ENCODE measurements at places on chromosomes 16 and 17. TPM values are rescaled to one million over a fixed set of nuclear protein-coding genes. Genes with fewer than 3 reads are reported as not detected.

DNA sequence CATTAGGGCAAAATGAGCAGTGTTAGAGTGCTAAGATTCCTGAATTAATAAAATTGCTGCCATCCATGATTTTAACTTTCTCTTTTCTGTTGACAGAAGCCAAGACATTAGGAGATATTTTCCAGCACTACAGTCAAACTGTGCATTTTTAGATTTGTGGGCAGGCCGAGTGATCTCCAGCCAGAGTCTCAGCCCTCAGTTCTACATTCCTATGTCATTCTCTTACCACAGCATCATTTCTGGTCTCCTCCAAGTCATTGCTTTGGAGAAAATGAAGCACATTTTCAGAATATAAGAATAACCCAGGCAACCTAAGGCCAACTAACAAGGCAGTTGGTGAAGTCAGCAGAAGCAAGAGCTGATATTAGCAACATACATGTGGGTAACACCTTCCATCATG, 74.6 kb upstream of the NUDT7 start:
- DNase-seq: no peak
- H3K27ac ChIP-seq: no peak overlapping the region
- no peak overlapping the region for H3K4me3 ChIP-seq
- no peaks in the 10 kb centered on the region for H3K27me3 ChIP-seq
- H3K36me3 ChIP-seq: no peaks in the 10 kb centered on the region

- no peaks in the 10 kb centered on the region for H3K27me3 ChIP-seq
- H3K36me3 ChIP-seq: no peaks in the 10 kb centered on the region
- no peaks in the 10 kb centered on the region for H3K4me1 ChIP-seq
- no peak overlapping the region for H3K4me3 ChIP-seq
Observed at GRCh38 chr17:22435231-22435974, 743.1 kb downstream of the KCNJ18 start.

Gene CES3
- total RNA-seq: 0.23 TPM

GRCh38 chr17:82772026-82772425, 20.2 kb downstream of the TBCD start:
- no peak for DNase-seq
- H3K27me3 ChIP-seq: no peaks in the 10 kb centered on the region
- H3K4me3 ChIP-seq: no peak overlapping the region
- no peaks in the 10 kb centered on the region for H3K4me1 ChIP-seq

Gene E2F4
- total RNA-seq: 53.1 TPM

- H3K4me3 ChIP-seq: no peak overlapping the region
- no peaks in the 10 kb centered on the region for H3K27me3 ChIP-seq
- DNase-seq: no peak
- no peaks in the 10 kb centered on the region for H3K36me3 ChIP-seq
Observed at GRCh38 chr16:50515218-50515617, 33.0 kb upstream of the NKD1 start.

Gene CHP2
- total RNA-seq: 1.4 TPM

DNA sequence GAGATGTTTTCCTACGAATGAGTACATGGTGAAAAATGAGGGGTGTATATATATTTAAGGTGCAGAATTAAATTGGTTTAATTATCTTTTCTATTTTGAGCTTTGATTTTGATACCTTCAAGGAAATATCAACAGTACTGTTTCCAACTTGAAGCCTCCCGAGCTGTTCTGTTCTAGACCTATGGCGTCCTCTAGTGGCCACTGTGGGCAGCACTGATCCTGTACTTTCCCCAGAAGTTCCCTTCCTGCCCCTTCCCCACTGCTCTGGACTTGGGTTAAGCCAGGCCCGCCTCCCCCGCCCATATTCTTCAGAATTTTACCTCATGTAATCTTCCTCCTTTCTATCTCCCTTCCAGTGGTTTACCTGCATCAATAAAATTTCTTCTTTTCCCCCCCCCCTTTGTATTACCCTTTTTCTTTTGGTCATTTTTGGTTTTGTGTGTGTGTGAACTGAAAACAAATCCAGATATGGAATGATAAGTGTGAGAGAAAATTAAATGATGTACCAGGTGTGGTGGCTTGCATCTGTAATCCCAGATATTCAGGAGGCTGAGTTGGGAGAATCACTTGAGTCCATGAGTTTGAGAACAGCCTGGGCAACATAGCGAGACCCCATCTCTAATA, 1643.5 kb downstream of the TP53TG3F start:
- no peaks in the 10 kb centered on the region for H3K27me3 ChIP-seq
- DNase-seq: no peak
- no peaks in the 10 kb centered on the region for H3K4me1 ChIP-seq
- no peak overlapping the region for H3K4me3 ChIP-seq
- H3K27ac ChIP-seq: no peak overlapping the region

Gene SPECC1
- total RNA-seq: 38.6 TPM

GRCh38 chr16:57899771-57900661, 70.9 kb downstream of the CNGB1 start:
- no peak overlapping the region for H3K4me3 ChIP-seq
- H3K27me3 ChIP-seq: no peaks in the 10 kb centered on the region
- H3K36me3 ChIP-seq: no peaks in the 10 kb centered on the region
- H3K4me1 ChIP-seq: no peaks in the 10 kb centered on the region

DNA sequence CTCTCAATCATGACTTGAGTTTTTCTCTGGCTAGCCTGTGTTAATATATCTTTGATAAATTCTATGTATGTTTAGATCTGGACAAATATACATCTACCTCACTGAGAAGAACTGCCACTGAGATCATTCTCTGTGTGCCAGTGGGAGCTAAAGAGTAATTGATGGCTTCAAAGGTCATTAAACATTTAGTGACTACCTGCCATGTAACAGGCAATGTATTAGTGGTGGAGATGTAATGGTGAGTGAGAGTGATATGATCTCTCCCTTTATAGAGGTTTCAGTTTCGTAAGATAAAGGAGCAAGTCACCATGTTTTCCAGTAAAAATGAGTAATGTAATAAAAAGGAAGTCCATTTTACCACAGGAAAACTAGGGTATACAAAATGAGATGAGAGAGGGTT, 235.8 kb upstream of the CDH8 start:
- no peak for DNase-seq
- no peaks in the 10 kb centered on the region for H3K36me3 ChIP-seq
- H3K4me3 ChIP-seq: no peak overlapping the region
- H3K4me1 ChIP-seq: no peaks in the 10 kb centered on the region
- no peak overlapping the region for H3K27ac ChIP-seq
- H3K27me3 ChIP-seq: no peaks in the 10 kb centered on the region

Gene CNGB1
- not detected for total RNA-seq

DNA sequence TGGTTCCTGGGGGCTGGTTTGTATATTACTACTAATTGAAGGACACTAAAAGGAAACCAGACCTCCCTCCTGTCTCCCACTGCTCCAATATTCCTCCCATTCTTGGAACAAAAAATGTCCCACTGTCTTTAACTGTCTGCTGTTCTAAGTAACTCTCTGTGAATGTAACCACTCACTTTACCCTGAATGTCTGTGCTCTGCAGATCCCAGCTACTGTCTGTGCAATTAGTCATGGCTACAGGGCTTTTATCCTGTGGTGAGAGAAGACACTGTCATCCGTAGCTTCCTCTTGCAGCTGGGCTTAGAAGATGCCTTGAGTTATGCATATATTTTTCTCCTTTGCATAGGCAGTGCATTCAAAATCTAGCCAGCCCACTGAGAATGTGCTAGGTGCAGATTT, 853.8 kb downstream of the CDH8 start:
- H3K27me3 ChIP-seq: no peaks in the 10 kb centered on the region
- H3K4me3 ChIP-seq: no peak overlapping the region
- DNase-seq: no peak
- H3K36me3 ChIP-seq: no peaks in the 10 kb centered on the region

Gene RAB37
- 4.1 TPM for total RNA-seq

Gene KRT39
- total RNA-seq: not detected

DNA sequence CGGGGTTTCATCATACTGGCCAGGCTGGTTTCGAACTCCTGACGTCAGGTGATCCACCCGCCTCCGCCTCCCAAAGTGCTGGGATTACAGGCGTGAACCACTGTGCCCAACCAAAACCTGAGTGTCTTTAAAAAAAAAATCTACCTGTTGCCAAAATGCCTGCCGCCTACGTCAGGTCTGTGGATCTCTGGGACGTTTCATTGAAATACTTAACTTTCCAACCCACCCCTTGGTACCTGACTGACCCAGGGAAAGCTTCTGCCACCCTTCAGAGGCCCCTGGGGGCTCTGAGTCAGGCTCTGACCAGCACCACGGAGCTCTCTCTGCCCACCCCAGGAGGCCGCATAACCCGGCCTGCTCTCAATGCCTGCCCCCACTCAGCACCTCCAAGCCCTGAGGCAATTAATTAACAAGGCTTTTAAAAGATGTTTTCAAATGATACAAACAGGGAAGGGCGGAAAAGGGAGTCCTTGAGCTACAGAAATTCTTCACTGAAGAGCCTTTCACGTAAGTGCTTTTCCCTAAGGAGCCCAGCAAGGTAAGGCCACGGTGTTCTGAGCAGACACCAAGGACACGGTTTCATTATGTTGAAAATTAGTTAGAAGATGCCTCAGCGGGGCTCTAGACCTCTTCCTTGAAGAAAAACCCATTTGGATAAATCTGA, 29.3 kb upstream of the GSG1L start:
- peaks cover 4% of the 10 kb centered on the region for H3K36me3 ChIP-seq
- H3K4me3 ChIP-seq: no peak overlapping the region
- H3K4me1 ChIP-seq: no peaks in the 10 kb centered on the region
- no peak for DNase-seq
- no peak overlapping the region for H3K27ac ChIP-seq

GRCh38 chr17:42669977-42670788, 6.6 kb downstream of the PLEKHH3 start:
- peaks cover 55% of the 10 kb centered on the region for H3K4me1 ChIP-seq
- no peaks in the 10 kb centered on the region for H3K27me3 ChIP-seq
- no peak overlapping the region for H3K27ac ChIP-seq
- H3K4me3 ChIP-seq: no peak overlapping the region
- H3K36me3 ChIP-seq: peaks cover 73% of the 10 kb centered on the region

GRCh38 chr17:14856176-14856575, 408.9 kb downstream of the PMP22 start:
- no peaks in the 10 kb centered on the region for H3K4me1 ChIP-seq
- no peaks in the 10 kb centered on the region for H3K36me3 ChIP-seq
- peaks cover 4% of the 10 kb centered on the region for H3K27me3 ChIP-seq
- H3K4me3 ChIP-seq: no peak overlapping the region
- no peak overlapping the region for H3K27ac ChIP-seq
- no peak for DNase-seq

GRCh38 chr16:21598701-21599121, 666 bp upstream of the METTL9 start:
- DNase-seq: no peak
- no peaks in the 10 kb centered on the region for H3K36me3 ChIP-seq
- peaks cover 28% of the 10 kb centered on the region for H3K4me1 ChIP-seq
- H3K27ac ChIP-seq: peak overlapping the region; percentile 96
- peak overlapping the region; percentile 88 for H3K4me3 ChIP-seq

- H3K27me3 ChIP-seq: no peaks in the 10 kb centered on the region
- H3K4me3 ChIP-seq: no peak overlapping the region
- no peak overlapping the region for H3K27ac ChIP-seq
- H3K36me3 ChIP-seq: peaks cover 59% of the 10 kb centered on the region
- peaks cover 12% of the 10 kb centered on the region for H3K4me1 ChIP-seq
Observed at GRCh38 chr16:50313596-50314478, 47.5 kb downstream of the ADCY7 start.

DNA sequence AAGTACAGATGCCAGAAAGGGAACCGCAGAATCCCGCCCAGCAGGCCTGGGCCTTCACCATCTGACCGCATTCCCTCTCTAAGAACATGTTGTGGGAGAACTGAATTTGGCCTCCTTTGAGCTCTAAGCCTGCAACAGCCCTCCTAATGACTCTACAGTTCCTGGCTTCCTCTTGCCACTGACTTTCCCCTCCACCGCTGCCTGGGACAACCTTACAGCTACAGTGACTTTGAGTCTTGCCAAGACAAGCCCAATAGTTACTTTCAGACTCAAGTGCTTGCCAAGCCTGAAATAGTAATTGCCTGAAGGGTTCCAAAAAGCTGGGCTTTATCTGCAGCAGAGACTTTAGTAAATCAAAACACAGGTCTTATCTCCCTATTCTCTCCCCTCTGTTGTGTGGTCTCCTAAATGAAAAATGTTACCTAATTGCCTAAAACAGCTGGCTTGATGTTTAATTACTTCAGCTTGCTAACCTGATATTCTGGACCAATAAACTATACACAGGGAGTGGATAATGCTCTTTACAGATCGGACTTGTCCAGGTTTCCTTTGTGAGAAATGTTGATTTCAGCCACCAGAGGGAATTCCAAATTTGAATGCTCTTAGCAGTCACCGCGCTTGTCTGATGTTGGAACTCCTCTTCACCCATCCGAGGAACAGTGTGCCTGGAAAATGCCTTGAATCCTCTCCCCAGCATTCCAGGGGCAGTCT, 85.1 kb upstream of the TBX2 start:
- H3K36me3 ChIP-seq: no peaks in the 10 kb centered on the region
- no peaks in the 10 kb centered on the region for H3K27me3 ChIP-seq
- H3K4me3 ChIP-seq: no peak overlapping the region
- H3K4me1 ChIP-seq: peaks cover 5% of the 10 kb centered on the region
- DNase-seq: peak; percentile 40
- no peak overlapping the region for H3K27ac ChIP-seq

GRCh38 chr17:42133461-42134041, 10.9 kb downstream of the HSPB9 start:
- no peak overlapping the region for H3K4me3 ChIP-seq
- peaks cover 72% of the 10 kb centered on the region for H3K4me1 ChIP-seq
- no peak for DNase-seq
- H3K27me3 ChIP-seq: no peaks in the 10 kb centered on the region

- no peaks in the 10 kb centered on the region for H3K27me3 ChIP-seq
- no peaks in the 10 kb centered on the region for H3K4me1 ChIP-seq
- H3K36me3 ChIP-seq: no peaks in the 10 kb centered on the region
- DNase-seq: no peak
Observed at GRCh38 chr17:73877962-73878361, 233.7 kb upstream of the SDK2 start.

DNA sequence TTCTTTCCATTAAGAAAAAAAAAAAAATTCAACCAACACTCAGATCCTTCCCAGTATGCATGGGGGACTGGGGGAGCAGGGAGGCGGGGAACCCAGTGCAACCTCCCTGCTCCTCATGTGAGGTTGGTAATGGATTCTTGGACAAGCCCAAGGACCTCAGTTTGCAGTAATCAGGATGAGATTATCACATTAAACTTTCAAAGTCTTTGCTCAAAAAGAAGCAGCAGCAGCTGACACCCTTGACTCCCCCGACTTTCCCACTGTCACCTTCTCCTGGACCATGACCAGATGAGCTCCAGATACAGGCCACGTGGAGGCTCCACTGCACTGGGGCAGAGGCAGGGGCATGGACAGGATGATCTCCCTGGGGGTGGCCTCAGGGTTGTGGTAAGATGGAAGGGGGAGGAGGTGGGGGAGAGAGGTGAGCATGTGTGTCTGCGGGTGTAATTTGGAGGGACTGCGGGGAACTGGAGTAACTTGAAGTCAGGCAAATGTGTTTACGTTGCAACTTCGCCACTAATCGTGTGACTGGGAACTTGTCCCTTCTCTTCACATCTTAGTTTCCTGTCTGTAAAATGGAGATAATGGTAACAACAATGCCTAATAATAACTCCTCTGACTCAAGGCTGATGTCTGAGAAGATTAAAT, 19.8 kb downstream of the ZNF385C start:
- DNase-seq: no peak
- no peaks in the 10 kb centered on the region for H3K4me1 ChIP-seq
- no peak overlapping the region for H3K27ac ChIP-seq
- H3K27me3 ChIP-seq: peaks cover 5% of the 10 kb centered on the region
